ENCODE measurements at places on chromosomes 1 and 21.

DNA sequence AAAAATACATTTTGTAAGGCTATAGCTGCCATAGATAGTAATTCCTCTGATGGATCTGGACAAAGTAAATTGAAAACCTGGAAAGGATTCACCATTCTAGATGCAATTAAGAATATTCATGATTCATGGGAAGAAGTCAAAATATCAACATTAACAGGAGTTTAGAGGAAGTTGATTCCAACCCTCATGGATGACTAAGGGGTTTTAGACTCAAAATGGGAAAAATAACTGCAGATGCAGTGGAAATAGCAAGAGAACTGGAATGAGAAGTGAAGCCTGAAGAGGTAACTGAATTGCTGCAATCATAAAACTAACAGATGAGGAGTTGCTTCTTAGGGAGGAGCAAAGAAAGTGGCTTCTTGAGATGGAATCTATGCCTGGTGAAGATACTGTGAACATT, 230.8 kb downstream of the KCTD3 start:
- no peak for DNase-seq

- DNase-seq, result no peak
Observed at GRCh38 chr1:243594455-243594854, 255.6 kb downstream of the AKT3 start.

DNA sequence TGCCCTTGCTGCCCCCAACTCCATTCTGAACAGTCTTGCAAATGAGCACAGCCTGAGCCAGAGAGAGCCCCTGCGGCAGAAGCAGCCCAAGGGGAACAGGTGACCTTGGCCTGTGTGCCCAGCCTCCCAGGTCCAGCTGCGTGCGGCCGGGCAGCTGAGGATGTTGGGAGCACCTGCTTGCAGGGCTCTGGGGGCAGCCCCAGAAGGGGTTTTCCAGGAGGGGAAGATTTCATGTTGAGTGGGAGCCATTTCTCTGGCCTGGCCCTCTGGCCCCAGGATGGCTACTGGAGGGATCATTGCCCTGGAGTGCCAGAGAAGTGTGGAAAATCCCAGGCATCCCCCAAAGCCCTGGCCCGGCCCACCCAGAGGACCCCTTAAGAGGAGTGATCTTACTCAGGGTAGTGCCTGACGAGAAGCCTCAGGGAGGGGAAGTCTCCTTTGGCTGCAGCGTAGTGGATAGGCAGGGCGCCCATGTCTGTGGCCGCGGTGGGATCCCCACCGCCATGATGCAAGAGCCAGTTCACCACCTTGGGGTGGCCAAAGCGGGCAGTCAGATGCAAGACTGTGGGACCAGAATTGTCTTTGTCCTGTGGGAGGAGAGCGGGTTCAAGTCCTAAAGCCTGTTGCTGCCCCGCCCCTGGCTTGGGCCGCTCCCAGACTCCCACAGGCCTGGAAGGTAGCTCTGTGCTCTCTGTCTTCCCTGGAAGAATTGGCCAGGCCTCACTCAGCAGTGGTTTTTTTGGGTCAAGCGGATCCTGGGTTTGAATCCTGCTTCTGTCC, 20.6 kb upstream of the RNU1-4 start:
- no peak for DNase-seq

DNA sequence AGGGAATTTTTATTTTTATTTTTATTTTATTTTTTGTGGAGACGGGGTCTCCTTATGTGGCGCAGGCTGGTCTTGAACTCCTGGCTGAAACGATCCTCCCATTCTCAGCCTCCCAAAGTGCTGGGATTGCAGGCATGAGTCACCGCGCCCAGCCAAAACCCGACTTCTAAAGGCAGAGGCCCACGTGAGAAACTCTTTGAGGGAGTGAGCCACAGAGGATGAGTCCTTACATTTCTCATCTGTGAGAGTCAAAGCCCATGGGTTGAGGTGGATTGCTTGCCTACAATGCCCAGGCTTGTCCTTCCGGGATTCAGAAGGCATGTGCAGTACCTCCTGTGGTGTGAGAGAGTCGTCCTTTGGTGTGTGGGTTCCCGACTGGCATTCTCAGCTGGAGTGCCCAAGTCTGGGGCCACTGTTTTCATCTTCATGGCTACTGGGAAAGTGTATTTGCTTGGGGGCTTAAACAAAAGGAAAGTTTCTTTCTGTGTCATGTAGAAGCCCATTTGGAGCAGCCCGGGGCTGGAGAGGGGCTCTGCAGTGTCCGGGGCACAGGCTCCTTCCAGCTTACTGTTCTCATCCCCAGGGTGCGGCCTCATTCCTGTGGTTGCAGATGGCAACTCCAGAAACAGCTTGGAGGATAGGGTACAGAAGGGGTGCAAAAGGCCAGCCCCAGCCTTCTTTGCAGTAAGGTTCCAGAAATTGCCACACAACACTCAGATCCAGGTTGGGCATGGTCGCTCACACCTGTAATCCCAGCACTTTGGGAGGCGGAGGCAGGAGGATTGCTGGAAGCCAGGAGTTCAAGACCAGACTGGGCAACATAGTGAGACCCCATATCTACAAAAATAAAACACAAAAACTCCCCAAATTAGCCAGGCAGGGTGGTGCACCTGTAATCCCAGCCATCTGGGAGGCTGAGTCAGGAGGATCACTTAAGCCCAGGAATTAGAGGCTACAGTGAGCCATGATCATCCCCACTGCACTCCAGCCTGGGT, 29.4 kb upstream of the CSF3R start:
- no peak for DNase-seq

DNA sequence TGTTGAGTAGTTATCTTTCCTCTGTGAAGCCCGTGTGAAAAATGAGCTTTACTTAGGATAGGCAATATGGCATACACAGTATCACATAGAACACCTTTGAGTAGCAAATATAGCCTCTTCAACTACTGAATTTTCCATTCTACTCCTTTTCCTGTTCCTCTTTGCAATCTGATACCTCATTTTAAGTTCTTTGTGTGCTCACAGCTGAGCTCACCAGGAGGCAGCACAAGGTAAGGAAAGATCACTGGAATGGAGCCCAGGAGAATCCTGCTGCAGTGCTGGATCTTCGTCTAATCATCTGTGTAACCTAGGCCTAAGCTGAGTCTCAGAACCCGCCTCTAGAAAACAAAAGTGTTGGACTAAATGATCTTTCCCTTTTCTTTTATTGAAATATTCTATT, 171.0 kb downstream of the LRRC40 start:
- DNase-seq, result peak; percentile 24

DNA sequence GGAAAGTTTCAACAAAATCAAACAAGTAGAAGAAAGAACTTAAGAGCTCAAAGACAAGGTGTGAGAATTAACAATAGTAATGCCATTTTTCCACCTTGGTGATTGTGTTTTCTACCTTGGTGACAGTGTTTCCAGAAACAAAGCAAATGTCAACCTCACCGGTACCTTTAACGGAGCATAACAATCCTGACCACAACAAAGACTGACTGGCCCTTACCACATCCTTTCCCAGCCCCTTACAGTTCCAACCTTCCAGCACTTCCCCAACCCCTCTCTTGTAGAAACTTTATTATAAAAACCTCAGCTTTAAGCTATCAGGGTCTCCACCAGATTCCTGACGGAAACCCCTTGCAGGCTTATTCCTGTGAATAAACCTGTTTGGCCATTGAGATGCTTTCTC, 16.7 kb downstream of the STYXL2 start:
- DNase-seq, result no peak

GRCh38 chr1:157523774-157524493, 28.4 kb downstream of the FCRL5 start:
- no peak for DNase-seq

- no peak for DNase-seq
Observed at GRCh38 chr1:40806731-40807695, 23.4 kb downstream of the KCNQ4 start.

- DNase-seq, result no peak
Observed at GRCh38 chr1:203480525-203481084, 5.0 kb downstream of the PRELP start.

DNA sequence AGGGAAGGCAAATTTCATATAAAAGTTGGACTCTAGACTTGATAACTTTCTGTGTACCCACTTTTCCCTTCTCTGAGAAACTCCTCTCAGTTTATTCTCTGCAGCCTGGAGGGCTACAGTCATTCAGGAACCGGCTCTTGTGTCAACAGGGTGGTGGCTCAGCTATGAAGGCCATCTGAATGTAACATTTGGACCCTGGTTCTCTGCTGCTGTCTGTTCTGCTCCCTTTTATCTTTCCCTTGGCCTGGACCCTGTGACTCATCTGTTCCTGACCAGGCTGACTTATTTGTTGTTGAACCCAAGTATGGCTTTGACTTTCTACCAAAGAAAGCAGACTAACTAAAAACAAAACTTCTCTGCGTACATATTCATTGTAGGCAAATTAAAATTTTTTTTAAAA, 75.4 kb downstream of the CENPF start:
- no peak for DNase-seq

- DNase-seq, result no peak
Observed at GRCh38 chr1:84174051-84174556, 30.0 kb downstream of the PRKACB start.

DNA sequence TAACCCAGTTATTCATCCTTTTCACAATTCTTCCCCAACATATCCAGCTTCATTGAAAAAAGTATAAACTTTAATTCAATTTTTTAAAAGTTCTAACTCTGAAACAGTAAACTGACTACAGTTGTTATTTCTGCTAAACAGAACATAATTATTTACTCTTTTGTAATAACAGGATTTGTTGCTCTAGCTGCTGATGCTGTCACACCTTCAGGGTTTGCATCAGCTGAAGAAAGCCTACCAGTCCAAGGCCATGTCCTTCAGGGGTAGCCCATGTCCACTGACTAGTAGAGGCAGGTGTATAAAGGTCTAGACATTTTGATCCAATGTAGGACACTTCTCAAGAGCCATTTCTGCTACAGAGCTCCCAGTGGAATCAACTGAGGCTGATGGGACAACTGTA, 107.7 kb downstream of the CDC42BPA start:
- no peak for DNase-seq

- no peak for DNase-seq
Observed at GRCh38 chr1:82919837-82920236, 1079.1 kb downstream of the TTLL7 start.

GRCh38 chr1:215766521-215766920, 199.4 kb downstream of the KCTD3 start:
- DNase-seq, result no peak

GRCh38 chr1:202964791-202965410, 2.2 kb downstream of the CYB5R1 start:
- no peak for DNase-seq

Measured in nephron progenitor cell (in vitro differentiated cells).